Stimulated activated CD8-positive, alpha-beta memory T cell treated with anti-CD3 and anti-CD28 coated beads, Interleukin-4, amount 100 ng/mL, for 1 hour (primary cell): ENCODE measurements at places on chromosomes 6 and 20.

GRCh38 chr6:73610444-73611275 lies 43.1 kb downstream of the SLC17A5 start:
- DNase-seq = no peak

GRCh38 chr6:75331151-75331550 lies 46.6 kb upstream of the TMEM30A start:
- DNase-seq = no peak

- no peak for DNase-seq
Observed at GRCh38 chr20:56271974-56272373, 23.4 kb downstream of the MC3R start.

- no peak for DNase-seq
Observed at GRCh38 chr20:23988561-23988960, at the start of gene GGTLC1. GGTLC1 (minus strand) TSS chr20:23988779; CDS start chr20:23986611, 2,168 bp downstream.

GRCh38 chr20:57480444-57481160 lies 44.3 kb downstream of the CTCFL start:
- no peak for DNase-seq

- no peak for DNase-seq
Observed at GRCh38 chr20:44756011-44756688, 10.5 kb downstream of the KCNK15 start.
